ENCODE measurements at places on chromosomes 12 and 14.

GRCh38 chr14:74302152-74302628 lies 544 bp downstream of the ABCD4 start:
- DNase-seq = no peak

- DNase-seq = peak; percentile 84
Measured at GRCh38 chr12:132560614-132561426, 49.6 kb downstream of the LRCOL1 start.

- no peak for DNase-seq
Measured at GRCh38 chr12:132881818-132882217, 5.6 kb downstream of the CHFR start.

- DNase-seq = no peak
Measured at GRCh38 chr12:95322326-95322725, 104.7 kb downstream of the VEZT start.

GRCh38 chr12:47068539-47068938 lies 10.9 kb upstream of the PCED1B start:
- no peak for DNase-seq

DNA sequence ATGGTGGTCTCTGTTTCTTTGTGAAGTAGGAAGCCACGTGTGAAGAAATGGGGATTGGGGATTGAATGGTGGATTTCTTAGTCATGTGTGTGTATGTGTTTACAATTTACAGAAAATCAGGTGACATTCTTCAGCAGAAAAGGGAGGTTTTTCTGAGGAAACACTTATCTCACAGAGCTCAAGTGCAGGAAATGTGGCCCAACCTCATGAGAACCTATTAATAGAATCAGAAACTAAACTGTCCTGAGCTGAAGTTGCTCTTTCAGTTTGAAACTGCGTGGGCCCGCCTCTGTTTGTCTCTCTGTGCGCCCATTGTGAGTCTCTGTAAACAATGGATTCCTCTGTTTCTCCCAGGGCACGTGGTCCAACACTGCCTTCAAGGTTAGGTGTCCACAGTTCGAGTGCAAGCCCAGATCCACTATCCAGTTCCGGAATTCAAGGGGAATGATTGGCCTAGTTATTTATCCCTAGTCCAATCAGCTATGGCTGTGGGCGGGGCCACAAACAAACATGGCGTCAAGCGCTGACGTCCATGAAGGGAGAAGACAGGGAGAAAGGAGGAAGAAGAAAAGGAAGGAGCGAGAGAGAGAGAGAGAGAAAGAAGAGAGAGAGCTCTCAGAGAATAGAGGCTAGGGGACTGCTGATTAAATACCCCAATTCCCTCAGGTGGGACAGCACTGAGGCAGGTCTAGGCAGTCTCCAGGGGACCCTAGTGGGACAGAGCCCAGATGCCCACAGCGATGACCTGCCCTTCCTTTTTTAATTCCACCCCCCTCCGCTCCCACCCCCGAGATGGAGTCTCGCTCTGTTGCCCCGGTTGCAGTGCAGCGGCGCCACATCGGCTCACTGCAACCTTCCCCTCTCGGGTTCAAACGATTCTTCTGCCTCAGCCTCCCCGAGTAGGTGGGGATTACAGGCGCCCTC lies 31.4 kb upstream of the C12orf76 start:
- peak; percentile 83 for DNase-seq
